NCI-H69 (cell line): ENCODE measurements at places on chromosomes 2 and 18.

- no peak for DNase-seq
These were observed 501.6 kb upstream of the GYPC start for GRCh38 chr2:126154256-126154785.

DNA sequence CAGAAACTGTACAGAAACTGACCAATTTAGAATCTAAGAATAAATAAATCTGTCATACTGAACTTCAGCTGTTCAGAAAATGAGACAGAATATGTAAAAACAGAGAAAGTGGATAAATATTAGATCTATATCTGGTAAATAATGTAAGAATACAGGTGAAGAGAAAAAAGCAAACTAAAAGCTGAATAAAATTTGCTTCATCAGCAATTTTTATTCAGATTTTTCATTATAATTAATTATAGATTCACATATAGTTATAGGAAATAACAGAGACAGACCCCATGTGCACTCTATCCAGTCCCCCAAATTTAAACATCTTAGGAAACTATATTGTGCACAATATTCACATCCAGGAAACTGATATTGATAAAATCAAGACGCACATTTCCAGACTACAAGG, 299.2 kb downstream of the EXOC6B start:
- DNase-seq = no peak

DNA sequence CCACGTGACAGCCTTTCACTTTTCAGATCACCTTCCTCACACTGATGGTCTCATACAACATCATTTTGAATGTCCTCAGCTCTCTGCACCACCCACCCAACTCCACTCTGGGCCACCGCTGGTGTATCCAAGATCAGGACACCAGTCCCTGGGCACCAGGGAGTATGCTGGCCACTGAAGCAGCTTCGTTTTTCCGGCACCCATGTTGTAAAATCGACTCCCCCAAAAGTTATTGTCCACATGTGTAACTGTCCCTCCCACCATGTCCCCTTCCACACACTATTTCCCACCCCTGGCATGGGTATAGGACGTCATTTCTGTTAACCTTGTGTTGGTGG, 96.4 kb downstream of the TGOLN2 start:
- no peak for DNase-seq

DNA sequence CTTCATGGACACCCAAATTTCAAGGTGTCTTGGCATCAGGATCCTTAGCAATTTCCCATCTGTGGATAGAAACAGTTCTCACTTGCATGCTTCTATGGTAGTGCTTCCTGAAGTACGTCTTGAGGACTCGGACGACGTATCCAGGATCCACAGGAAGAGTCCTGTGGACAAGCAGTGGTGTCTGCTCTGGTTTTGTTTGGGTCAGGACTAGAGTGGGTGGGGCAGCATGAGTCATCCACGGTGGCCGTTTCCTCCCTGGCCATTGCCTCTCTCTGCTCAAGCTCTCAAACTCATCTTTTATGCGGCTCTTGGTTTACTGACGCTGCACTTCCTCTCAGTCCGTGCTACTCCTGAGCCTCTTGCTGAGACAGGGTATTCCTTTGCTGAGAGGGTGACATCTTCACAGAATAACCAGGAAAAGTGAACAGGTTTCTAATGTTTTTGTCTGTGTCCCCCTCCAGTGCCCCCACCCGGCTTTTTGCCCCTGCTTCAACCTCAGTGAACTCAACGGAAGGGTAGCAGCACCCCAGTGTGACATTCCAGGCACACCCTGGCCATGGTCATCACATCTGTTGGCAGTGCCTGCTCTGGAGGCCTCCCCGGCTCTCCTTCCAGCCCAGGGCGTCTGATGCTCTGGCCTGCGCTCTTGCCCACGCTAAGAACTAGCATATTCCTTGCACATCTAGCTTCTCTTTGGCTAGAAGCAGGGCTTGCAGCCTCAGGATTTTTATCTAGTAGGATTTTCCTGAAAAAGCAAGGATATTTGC, 62.2 kb downstream of the ARMC9 start:
- no peak for DNase-seq

DNA sequence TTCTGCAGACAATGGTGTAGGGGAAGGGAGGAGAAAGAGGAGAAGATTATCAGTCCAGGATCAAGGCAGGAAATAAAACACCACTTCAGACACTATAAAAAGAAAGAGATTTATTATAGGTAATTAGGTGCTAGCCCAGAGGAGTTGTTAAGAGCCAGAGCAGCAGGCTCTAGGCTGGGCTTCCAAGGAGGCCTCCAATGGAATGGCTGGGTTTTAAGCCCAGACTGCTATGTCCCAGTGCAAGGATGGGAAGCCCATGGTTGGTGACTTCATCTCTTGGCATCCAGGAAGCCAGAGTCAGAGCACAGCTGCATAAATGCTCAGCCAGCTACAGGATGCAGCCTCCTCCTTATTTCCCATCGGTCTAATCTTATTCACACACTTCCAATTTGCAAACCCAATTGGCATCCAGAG, 95.6 kb downstream of the LAMA3 start:
- peak; percentile 73 for DNase-seq

GRCh38 chr2:224645722-224646121, 60.6 kb upstream of the CUL3 start:
- peak; percentile 78 for DNase-seq

DNA sequence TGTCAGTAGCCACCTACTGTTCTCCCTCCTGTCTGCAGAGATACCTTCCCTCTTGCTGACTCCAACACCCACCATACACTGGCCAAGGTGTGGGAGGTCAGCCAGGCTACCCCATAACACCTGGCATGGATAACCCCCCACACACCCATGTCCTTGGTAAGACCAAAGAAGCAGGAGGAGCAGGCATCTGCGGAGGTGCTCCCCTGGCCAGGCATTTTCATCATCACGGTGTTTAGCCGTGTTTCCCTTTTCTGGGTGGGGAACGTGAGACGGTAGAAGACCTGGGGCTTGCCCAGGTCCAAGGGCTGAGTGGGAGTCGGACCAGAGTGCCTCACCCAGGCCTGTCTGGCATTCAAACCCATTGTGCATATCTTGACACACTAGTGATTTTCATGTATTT, 150.3 kb downstream of the SMAD7 start:
- DNase-seq = no peak

DNA sequence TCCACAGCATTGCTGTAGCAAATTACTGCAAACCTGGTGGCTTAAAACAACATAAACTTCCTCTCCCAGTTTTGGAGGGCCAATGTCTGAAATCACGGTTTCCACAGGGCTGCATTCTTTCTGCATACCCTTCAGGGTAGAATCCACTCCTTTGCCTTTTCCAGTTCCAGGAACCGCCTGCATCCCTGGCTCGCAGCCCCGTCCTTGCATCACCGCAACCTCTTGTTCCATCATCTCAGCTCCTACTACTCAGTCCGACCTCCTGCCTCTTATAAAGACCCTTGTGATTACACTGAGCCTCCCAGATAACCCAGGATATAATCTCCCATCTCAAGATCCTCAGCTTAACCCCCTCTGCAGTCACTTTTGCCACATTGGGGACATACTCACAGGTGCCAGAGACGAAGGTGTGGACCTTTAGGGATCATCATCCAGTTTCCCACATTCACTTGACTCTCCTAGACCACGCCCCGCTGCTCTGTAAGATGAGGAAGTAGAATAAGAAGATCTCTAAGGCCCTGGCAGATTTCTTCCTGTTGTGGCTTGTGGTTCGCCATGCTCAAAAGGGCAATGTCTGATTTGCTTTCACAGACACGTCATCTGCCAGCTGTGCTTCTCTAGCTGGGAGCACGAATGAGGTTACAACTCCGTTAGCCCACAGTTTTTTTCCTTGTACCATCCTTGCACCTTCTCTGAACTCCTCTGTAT, 103.6 kb upstream of the AGAP1 start:
- no peak for DNase-seq

DNA sequence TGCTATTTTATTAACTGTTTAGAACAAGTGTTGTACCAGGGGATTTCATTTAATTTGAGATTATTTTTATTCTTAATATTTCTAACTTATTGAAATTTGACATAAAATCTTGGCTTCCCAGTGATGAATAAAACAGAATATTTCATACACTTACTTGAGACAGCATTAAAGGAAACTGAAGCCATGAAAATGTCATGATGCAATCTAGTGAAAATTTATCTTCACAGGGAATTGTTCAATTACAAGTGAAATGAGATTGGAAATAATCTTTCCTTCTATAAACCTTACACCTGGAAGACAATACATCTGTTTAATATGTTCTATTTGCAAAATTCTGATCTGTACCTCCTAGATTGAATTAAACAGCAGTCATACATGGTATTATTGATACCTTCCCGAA, 511.0 kb upstream of the CDH7 start:
- DNase-seq = peak; percentile 26

- DNase-seq = no peak
These were observed 79.2 kb upstream of the PAPOLG start for GRCh38 chr2:60676706-60677330.

GRCh38 chr2:9091811-9092210, 88.3 kb upstream of the MBOAT2 start:
- DNase-seq = no peak

DNA sequence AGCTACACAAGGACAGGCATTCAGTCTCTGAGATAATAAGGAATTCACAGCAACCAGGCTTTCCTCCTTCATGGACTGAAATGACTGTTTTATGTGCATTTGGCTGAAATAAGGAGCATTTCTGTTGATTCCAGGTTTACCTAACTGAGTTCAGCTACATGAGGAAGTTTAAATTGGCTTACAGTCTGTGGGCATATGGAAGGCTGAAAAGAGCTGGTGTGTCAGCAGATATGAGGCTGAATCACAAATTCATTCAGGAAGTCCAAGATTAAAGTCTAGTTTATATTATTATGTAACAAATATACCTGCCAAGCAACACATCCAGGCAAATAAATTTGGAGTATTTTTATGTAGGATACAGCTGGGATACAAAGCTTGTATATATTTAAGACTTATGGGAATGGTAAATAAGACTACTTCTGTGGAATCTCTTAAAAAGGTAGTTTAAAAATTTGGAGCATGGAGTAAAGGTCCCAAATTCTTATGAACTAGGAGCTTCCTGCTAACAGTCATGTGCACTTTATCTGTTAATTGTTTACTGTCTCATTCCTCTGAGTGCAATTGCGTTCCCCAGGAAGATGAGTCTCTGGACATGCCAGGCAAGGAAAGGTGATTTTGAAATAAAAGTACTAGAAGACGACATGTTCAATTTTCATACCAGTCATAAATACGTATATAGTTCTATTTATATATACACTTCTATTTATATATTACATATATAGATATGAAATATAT, 53.0 kb downstream of the ZC3H8 start:
- DNase-seq = no peak

GRCh38 chr18:3151399-3152264, 68.1 kb downstream of the MYOM1 start:
- DNase-seq = peak; percentile 72

- DNase-seq = no peak
These were observed 3.8 kb downstream of the STAM2 start for GRCh38 chr2:152171718-152172117.

DNA sequence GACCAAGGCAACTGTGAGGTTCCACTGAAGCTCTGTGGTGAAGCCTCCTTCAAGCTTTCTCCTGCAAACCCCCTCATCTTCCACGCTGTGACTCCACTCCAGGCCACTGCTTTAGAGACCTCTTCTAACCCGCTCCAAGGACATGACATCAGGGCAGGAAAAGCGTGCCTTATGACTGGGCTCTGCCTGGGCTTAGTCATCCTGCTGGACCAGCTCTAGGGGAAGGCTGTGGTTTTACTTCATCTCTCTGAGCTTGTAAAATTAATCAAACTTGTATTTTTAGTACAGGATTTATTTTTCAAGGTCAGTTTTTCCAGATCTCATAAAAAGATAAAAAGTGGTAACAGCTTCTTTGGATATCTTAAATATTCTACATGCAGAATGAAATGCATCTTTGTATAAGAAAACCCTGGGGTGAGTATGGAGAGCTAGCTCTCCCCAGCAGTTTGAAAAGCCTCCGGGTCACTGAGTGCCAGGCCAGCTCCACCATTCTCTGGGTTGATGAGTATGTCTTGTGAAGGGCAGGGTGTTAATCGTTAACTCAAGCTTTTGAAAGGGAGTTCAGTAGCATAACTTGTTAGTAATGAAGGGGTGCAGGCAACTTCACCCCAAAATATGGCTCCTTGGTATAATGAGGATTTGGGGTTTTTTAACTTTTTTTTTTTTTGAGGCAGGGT, 33.1 kb upstream of the YPEL5 start:
- no peak for DNase-seq

- DNase-seq = no peak
These were observed 25.5 kb downstream of the RMC1 start for GRCh38 chr18:23528580-23529472.

DNA sequence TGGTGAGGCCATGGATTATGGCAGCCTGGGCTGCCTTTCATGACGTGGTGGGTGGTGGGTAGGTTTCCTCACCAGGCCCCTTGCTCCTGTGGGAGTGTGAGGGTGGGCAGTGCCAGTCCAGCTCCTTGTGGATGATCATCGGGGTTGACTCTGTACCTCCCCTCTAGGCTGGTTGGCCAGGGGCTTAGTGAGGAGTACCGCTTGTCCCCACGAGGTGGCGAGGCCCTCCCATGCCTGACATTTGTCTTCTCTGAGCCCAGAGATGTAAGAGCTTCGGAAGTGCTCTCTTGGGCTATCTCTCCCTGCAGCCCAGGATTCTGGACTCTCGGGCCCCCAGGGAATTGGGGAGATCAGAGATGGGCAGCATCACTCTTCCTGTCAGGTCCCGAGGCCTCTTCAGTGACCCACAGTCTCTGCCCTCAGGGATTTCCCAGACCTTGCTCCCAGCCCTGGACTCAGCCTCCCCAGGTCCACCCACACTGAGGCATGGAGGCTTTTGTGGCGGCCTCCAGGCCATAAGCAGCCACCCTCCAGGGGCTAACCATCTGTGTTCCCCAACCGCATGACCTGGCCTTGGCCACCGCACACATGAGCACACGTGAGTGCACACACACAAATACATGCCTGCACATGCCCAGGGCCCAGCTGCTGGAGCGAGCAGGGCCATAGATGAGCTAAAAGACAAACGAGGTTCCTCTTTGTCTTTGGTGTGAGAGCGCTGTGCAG, 6.5 kb downstream of the SPR start:
- peak; percentile 66 for DNase-seq
